ENCODE measurements at places on chromosomes 7 and 10. TPM values are rescaled to one million over a fixed set of nuclear protein-coding genes. Genes with fewer than 3 reads are reported as not detected.

DNA sequence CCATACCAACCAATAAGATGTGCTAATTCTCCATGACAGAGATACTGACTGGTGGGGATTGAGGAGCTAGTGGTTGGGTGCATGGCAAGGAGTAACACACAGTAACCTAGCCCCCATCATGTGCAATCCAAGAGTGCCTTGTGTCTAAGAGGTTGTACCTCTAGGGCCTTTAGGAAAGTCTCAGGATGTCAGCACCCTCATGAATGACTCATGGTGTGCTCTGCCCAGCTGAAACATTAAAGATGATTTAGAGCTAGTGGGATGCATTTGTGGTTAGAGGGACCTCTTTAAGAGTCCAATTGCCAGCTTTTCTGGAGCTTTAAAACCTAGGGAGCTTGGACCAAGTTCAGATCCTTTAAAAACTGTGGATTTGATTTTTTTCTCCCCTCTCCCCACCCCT is 181.1 kb downstream of the HERPUD2 start:
- no peak for DNase-seq

DNA sequence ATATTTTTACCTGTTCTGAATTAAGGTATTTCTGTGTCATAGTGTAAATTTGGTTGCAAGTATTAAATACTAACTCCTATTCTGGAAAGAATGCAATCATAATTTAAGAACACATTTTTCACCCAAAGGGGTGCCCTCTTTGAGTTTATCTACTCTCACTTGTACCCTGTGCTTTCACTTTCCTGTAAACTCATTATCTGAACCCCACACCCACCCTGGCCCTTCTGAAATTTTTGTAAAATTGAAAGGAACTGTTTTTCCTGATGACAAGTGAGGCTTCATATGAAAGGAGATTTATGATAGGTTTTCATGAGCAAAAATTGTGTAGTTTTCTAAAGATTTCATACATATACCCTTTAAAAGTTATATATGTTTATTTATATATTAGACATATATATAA is 134.5 kb downstream of the WNT2 start:
- DNase-seq = no peak

DNA sequence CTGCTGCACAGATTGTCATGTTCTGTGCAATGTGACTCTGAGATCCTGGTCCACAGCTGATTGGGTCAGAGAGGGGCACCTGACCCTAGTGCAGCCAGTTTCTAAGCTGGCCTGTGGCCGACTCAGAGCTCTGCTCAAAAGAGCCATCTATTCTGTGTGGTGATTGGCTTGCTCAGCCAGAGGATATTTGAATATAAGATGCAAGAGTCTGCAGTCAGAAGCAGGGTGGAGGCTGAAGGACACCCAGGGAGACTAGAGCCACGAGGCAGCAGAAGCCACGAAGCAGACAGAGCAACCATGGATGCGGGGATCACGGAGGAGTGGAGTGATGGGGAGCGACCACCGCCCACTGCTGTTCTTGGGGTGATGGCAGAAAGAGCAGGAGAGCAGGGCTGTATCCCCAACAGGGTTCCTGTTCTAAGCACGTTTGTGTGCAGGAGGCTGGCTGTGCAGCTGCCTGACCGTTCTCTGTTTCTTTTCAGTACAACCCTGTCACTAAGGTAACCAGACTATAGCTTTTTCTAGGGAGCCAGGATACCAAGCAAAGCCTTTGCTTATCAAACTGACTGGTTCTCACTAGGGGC is 19.5 kb upstream of the RHEB start:
- no peak for DNase-seq

DNA sequence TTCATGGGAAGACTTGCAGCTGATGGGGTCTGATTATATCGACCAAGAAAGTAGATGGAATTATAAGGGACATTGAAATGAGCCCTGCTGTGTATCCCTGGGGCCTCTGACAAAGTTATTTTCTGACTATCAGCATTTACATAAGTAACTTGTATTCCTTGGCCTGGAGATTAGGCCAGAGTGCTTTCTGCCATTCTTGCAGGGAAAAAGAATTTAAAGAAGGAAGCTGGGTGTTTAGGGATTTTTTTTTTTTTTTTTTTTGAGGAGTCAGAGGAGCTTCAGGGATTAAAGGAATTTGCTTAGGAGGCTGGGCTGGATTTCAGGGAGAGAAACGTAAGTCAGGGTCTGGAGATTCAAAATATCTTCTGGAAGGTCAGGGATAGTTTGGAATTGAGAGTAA is 4.6 kb downstream of the SPAM1 start:
- DNase-seq = no peak

- DNase-seq = no peak
These were observed 29.1 kb downstream of the TRUB1 start for GRCh38 chr10:114967071-114967470.

- DNase-seq = peak; percentile 51
These were observed 16.4 kb downstream of the PRSS2 start for GRCh38 chr7:142787034-142787768.

DNA sequence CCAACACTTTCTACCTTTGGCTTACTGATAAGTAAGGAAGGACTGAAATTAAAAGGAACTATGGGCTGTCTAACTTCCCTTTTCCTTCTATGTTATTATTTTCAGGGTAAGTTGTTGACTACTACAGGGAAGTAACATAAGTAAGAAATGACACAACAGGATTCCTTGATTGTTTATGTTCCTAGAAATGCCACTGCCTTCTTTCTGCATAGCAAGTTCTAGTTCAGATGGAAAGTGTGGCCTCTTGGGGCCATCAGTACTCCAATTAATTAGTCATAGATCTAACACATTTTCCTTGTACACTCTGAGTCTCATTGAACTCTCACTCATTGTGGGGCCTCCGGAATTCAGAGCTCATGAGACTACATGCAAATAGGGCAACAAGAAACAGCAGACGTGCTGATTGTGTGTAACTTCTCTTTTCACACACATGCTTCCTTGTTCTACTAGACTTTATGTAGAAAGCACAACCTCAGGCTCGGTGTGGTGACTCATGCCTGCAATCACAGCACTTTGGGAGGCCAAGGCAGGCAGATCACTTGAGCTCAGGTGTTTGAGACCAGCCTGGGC is 35.3 kb upstream of the HIBADH start:
- DNase-seq = no peak

- no peak for DNase-seq
These were observed 1.7 kb upstream of the LDB1 start for GRCh38 chr10:102121739-102122372.

DNA sequence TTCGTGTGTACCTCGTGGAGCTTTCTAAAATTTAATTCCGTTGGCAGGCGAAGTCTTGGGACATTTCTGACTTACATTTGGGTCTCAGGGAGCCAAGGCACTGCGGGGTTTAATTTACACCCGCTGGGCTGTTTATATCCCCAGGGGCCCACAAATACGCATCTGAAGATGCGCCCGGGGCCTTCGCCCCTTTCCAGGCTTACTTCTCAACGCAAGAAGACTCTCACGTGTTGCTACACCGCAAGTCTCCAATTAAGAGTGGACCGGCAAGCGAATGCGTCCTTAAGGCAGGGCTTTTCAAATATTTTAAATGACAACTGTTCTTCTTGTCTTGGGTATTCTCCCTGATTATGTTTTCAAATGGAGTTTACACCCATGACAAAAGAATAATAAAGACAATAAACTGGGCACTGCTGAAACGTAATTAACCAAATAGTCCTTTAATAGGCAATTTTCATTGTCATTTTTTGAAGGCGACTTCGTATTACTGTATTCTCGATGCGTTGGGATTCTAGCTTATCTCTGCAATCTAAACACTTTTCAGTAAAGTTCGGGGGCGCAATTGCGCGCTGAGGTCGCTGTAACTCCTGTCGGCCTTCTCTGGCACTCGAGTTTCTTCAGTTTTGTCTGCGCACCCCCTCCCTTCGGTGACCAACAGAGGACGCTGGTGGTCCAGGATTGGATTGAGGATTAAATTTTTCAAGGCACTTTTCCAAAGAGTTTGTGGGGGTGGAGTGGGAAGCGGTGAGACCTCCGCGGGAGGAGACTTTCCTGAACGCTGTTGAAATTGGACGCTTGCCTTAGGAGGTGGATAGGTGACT is 837 bp upstream of the IGFBP3 start:
- DNase-seq = peak; percentile 39

DNA sequence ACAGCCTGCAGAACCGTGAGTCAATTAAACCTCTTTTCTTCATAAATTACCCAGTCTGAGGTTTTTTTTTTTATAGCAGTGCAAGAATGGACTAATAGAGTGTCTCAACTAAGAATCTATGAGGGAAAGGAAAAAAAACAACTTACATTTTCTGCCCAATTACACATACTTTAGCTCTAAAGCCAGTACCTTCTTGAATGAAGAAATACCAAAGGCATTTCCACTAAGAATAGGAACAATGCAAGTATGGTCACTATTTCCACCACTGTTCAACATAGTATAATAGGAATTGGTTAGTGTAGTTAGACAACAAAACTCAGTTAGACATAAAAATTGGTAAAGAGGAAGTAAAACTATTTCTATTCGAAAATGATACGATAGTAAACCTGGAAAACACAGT is 37.6 kb downstream of the MICU1 start:
- DNase-seq = no peak

GRCh38 chr10:59748834-59749233 is 4.4 kb downstream of the MRLN start:
- no peak for DNase-seq

DNA sequence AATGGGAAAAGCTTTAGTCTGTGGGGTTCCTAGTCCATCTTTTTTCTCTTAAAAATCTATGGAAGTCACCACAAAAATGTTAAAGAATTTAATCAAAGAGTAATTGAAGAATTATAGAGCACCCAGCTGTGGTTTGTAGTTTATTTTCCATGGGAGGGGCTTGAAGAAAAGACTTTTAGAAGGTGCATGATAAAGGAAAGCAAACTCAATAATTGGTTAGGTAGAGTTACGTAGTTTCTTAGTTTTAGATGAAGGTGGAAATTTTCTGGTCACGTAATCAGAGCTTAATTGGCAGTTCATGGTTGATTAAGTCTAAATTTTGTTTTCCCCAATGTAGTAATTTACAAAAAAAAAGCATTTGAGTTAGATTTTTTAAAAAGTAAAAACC is 724 bp downstream of the ZNF107 start:
- no peak for DNase-seq

- no peak for DNase-seq
These were observed 104.5 kb downstream of the GRM3 start for GRCh38 chr7:86748201-86748600.

- DNase-seq = no peak
These were observed 300.8 kb downstream of the GRID1 start for GRCh38 chr10:86065711-86066251.

- no peak for DNase-seq
These were observed 71.7 kb downstream of the PRKAG2 start for GRCh38 chr7:151805191-151805590.

DNA sequence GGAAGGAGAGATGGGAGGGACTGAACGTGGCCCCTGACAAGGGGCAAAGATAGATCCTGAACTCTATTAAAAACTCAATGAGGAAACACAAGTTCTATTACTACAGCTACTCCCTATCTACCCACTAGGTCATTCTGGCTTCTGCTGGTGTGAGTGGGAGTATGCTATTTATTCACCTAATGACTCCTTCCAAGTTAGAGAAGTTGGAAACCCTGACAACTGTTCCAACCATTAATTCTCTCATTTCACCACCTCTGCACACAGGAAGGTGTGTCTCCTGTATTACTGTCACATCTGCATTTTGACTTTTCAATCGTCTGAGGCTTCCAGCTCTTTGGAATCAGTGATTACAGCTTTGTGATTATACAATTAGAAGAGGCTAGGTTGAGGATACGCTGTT is 169.4 kb upstream of the ADO start:
- DNase-seq = no peak

- DNase-seq = peak; percentile 39
These were observed 51.2 kb downstream of the PDK4 start for GRCh38 chr7:95545007-95545615.

GRCh38 chr7:36312064-36312914 is 77.4 kb upstream of the ANLN start:
- no peak for DNase-seq

DNA sequence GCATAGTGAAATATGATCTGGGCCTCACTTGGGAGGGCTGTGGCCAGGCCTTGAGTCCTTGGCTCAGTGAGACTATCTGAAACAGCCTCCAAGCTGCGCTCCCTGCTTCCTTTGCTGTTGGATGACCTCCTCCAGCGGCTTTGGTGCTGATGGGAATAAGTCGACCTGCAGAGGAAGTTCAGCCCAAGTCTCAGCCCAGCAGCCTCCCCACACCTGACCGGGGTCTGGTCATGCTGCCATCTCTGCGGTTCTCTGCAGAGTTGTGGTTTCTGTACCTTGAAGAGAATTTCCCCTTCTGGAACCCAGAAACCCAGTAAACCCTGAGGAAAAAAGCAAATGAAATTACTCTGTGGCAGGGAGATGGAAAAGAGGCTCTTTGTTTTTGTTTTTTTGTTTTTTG is 4.6 kb upstream of the RBAK start:
- DNase-seq = no peak

DNA sequence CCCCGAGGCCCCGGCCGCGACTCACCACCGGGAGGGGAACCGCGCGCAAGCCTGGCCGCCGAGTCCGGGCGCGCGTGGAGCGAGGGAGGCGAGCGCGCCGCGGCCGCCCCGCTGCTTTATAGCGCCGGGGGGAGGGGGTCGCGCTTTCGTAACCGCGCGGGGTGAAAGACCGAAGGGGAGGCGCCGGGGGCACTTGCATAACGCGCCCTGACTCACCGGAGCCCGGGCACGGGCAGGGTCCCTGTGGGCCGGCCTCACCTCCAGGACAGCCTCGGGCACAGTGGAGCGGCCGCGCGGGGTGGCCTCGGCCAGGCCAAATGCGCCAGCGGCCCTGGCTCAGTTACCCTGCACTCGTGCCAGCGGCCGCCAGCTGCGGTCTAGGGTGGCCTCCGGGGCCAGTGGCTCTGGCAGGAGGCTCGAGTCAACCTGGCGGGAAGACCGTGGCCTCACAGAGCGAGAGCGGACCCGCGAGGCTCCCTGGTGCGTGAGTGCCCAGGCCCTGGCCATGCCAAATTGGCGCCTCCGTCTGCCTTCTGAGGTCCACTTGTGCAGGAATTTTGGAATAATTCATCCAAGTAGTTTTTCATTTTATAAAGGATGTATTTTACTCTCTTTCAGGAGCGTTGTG is at the start of gene RBP4:
Gene RBP4, minus strand, starts transcription at position 90 of the 628 bp plus-strand sequence. CDS start 207 bp downstream, outside the sequence.
- no peak for DNase-seq

GRCh38 chr10:22285130-22285529 is 31.1 kb upstream of the COMMD3 start:
- no peak for DNase-seq

GRCh38 chr7:29189743-29190201 is 4.8 kb upstream of the CHN2 start:
- no peak for DNase-seq

- peak; percentile 19 for DNase-seq
These were observed 8.7 kb downstream of the ACTR1A start for GRCh38 chr10:102493771-102494170.

GRCh38 chr7:149690688-149691446 is 82.5 kb downstream of the ZNF467 start:
- DNase-seq = peak; percentile 27

CRYGN gene
- not detected for total RNA-seq

PHYH gene
- 139 TPM for total RNA-seq

ABCA13 gene
- total RNA-seq = not detected

TECTB gene
- not detected for total RNA-seq

IKZF1 gene
- 1.4 TPM for total RNA-seq

FIGNL1 gene
- total RNA-seq = 2.3 TPM

CRTAC1 gene
- total RNA-seq = 0.56 TPM

TLL2 gene
- 0.44 TPM for total RNA-seq
